Activated naive CD8-positive, alpha-beta T cell treated with anti-CD3 and anti-CD28 coated beads, Interleukin-2, amount 50 U/mL, for 16 hours (primary cell): ENCODE measurements at places on chromosomes 11 and 22.

DNA sequence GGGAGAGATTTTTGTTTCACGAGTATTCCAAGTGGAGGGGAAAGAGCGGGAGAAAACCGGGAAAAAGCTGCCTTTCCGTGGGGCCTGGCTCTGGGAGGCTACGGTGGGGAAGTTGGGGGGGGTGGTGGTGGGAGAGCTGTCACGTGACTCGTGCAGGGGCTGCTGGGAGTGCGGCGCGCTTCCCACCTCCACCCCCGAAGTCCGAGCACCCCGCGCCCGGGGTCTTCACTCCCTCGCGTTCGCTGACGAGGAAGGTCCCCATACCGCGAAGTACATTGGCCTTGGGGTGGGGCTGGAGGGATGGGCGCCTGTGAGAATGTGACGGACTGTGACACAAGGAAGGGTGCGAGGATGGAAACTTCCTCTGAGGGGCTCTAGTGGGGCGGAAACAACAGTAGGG is at the start of gene TEX12:
Gene TEX12 (plus strand): TSS at position 228 of the 400 bp plus-strand sequence. CDS start 1,897 bp downstream, outside the sequence.
- no peak for DNase-seq

GRCh38 chr22:45945621-45946106 is 31.3 kb downstream of the WNT7B start:
- DNase-seq: no peak

DNA sequence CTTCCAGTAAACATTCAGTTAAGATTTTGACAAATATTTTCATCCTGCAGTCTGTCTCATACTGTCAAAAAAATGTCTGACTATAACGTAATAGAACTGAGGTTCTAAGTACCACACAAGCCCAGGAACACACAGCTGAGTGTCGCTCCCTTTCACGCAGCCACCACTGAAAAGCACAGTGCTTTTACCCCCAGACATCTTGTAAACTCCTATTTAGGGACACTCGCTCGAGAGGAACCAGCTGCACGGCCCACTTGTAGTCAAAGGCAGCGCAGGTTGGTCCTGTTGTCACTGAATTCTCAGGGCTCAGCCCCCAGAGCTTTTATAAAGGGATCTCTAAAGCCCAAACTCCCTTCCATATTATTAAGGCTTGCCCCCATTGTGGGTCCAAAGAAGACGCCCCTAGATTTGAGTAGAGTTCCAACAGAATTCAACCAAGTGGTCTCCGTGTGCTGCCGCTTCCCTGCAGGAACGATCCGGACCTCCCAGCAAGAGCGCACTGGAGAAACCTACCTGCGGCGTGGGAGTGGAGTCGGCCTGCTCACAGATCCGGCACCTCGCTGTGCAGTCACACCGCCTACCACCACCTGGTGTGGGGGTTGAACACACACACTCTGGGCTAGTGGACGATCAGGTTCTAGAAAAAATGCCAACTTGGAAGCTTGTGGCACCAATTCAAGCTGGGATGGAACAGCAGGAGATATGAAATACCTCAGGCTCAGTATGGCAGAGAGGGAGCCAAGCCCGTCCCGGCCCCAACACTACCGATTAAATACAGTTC is 23.4 kb downstream of the ASPHD2 start:
- no peak for DNase-seq

DNA sequence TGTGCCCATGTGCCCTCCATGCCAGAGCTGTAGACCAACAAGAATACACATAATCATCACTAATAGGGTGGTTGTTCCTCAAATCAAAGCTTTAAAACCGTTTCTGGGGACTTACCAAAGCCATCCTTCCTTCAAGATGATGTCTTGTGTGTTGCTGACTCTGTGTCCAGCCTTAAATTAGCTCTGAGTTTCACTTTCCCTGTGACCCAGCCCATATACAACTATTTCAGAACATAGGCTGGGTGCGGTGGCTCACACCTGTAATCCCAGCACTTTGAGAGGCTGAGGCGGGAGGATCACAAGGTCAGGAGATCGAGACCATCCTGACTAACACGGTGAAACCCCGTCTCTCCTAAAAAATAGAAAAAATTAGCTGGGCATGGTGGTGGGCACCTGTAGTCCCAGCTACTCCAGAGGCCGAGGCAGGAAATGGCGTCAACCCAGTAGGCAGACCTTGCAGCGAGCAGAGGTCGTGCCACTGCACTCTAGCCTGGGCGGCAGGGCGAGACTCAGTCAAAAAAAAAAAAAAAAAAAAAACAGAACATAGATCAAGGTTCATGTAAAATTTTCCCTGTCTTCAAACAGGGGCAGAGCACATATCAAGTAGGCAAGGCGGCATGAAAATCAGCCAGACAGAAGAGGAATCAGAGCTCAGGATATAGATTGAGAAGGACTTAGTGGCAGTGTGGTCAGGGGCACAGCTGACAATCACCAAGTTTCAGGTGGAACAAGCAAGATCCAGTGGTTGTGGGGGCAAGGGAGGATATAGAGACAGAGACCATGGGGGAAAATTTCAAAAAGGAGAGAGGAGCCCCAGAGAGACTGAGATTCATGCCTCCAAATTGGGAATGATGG is at the start of gene PLAAT2:
Gene PLAAT2 (minus strand): TSS at position 179 of the 855 bp plus-strand sequence. CDS start 55 bp downstream, at position 124.
- no peak for DNase-seq

DNA sequence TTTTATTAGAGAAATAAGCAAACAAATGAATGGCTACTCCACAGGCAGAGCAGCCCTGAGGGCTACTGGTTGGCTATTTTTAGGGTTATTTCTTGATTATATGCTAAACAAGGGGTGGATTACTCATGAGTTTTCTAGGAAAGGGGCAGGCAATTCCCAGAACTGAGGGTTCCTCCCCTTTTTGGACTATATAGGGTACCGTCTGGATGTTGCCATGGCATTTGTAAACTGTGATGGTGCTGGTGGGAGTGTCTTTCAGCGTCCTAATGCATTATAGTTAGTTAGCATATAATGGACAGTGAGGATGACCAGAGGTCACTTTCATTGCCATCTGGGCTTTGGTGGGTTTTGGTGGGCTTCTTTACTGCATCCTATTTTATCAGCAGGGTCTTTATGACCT is 19.2 kb downstream of the SLC22A6 start:
- no peak for DNase-seq

GRCh38 chr11:99822846-99823565 is 802.3 kb downstream of the CNTN5 start:
- no peak for DNase-seq

DNA sequence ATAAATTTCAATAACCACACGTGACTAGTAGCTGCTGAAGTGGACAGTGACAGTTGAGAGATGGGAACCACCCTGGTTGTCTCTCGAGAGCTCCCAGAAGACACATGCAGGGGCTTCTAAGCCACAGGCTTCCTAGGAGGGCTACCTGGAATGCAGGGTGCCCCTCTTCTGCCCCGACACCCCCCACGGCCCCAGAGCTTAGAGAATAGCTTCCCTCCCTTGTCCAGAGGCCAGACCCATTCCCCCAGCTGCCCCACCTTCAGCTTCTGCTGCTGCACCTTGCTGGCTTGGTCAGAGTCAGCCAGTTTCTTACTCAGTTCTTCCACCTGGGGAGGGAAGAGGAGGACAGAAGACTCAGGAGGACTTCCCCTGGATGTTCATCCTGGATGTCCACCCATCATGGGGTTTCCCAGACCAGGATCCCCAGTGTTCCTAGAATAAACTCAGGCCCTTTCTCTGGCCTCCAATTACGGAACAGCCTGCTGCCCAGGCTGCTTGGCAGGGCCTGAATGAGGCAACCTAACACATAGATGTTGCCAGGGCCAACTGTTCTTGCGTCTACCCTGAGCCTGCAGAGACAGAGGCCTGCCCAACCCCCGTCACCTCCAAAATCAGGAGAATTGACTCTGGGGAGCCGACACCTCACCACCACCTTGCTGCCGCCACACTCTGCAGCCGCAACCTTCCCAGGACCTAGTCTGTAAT is 12.0 kb downstream of the IL18BP start:
- no peak for DNase-seq

GRCh38 chr11:77517226-77517625 is 43.3 kb upstream of the PAK1 start:
- no peak for DNase-seq

DNA sequence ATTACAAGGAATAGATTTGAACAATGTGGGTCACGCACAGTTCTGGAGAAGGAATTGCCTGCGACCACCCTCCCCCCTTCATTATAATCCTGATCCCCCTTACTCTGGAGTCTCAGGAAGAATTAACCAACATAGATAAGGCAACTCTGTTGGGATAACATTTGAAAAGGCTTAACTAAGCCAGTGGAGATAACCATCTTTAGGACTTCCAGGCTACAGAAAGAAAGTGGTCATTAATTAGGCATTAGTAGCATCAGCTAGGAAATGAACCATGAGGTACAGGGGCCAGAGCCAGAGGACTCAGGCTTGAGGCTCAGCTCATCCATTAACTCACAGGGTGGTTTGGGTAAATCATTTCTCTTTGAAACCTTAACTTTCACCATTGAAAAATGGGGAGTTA is 720.0 kb upstream of the API5 start:
- no peak for DNase-seq

DNA sequence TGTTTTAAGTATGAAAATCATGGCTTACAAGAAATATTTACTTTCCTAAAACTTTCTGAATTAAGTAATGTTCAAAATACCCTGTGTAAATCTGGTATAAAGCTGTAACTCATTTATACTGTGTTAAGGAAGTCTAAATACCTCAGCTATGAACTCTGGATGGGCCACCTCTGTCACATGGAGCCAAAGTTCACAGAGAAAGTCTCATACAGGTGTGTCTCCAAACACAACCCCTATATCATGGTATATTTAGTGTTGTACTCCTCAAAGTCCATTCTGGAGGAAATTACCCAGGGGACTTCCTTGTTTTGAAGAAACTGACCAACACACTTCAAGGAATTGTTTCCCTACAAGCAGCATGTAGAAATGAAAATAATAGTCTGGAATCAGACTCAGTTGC is 909.2 kb upstream of the TENM4 start:
- DNase-seq: no peak

DNA sequence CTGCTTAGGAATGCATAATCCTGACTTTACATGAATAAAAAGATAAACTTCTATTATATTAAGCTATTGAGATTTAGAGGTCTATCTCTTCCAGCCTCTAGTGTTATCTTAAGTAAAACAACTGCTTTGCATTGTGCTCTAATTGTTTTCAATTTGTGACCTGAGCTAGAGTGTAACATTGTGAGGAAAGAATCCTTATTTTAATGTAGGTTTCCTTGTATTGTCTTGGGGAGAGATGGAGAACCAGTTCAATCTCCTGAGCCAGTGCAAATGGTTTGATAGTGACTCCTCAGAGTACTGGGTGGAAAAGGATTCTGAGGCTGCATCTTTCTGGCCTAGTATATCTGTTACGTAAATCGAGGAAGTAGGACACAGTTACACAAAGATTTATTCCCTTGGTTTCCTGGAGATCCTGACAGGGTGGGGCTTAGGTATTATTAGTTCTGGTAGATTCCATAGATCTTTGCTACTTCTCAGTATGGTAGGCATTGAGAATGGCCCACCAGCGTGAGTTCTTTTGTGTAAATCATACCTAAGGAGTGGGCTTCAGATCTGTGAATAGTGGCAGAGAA is 683.5 kb upstream of the CCDC179 start:
- no peak for DNase-seq

DNA sequence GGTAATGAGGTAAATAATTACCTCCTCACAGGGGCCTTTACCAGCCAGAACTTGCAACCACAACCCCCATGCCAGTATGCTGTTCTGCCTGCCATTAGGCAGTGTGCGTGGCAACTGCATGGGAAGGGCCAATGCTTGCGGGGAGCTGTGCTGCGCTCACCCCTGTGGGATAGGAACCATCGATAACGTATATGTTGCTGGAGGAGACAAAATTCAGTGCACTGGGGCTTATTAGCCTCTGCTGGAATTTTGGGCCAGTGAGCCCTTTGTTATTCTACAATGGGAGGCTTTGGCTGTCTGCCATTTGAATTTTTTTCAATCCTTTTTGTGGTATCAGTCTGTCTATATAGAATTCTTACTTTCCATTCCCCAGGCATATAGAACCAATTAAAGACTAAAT is 47.3 kb downstream of the PPP2R1B start:
- no peak for DNase-seq

- DNase-seq: no peak
Observed at GRCh38 chr22:19065929-19066328, 56.3 kb downstream of the DGCR2 start.

GRCh38 chr11:30914143-30914762 is 328.1 kb upstream of the MPPED2 start:
- no peak for DNase-seq

- no peak for DNase-seq
Observed at GRCh38 chr11:47668665-47669064, 26.3 kb upstream of the MTCH2 start.

DNA sequence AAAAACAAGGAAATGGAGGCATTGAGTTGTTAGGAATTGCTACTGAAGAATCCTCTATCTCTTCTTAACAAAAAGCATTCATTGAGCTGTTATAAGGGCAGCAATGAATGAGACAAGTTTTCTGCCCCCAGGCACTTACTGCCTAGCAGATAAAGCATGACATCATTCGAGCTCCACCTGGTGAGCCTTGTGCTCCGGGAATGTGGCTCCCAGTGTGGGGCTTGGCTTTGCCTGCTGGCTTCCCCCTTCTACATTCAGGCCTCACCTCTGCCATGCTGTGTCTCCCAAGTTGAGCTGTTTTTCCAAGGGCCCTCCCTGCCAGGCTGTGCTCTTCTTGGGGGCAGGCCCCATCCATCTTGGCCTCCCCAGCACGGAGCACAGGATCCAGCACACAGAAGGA is 56.9 kb upstream of the EIF3D start:
- DNase-seq: no peak

GRCh38 chr22:48025096-48025495 is 1262.6 kb downstream of the TBC1D22A start:
- no peak for DNase-seq

- DNase-seq: no peak
Observed at GRCh38 chr11:126280595-126280994, 2.3 kb upstream of the TIRAP start.

- DNase-seq: no peak
Observed at GRCh38 chr22:30115705-30116104, 35.4 kb downstream of the HORMAD2 start.

DNA sequence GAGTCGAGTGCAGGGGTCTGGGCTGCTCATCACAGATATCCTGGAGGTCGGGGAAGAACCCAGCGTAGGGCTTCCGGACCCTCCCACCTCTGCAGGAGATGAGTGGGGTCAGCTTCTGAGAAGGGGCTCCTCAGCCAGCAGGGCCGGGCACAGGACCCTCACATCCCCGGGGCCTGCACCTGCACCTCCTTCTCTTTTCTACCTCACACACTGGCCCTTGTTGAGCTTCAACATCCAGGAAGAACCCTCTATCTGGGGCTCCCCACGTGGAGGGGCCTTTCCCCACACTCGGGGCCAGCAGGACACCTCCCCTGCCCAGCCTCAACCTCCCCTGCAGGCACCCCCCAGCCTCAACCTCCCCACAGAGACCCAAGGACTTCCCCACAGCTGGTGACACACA is 299.4 kb downstream of the CTTN start:
- no peak for DNase-seq

- DNase-seq: no peak
Observed at GRCh38 chr11:7696424-7696823, 9.9 kb downstream of the OVCH2 start.
